ENCODE measurements at places on chromosomes 12 and 14.

GRCh38 chr14:71060825-71061455 is 153.7 kb downstream of the PCNX1 start:
- no peak for DNase-seq

DNA sequence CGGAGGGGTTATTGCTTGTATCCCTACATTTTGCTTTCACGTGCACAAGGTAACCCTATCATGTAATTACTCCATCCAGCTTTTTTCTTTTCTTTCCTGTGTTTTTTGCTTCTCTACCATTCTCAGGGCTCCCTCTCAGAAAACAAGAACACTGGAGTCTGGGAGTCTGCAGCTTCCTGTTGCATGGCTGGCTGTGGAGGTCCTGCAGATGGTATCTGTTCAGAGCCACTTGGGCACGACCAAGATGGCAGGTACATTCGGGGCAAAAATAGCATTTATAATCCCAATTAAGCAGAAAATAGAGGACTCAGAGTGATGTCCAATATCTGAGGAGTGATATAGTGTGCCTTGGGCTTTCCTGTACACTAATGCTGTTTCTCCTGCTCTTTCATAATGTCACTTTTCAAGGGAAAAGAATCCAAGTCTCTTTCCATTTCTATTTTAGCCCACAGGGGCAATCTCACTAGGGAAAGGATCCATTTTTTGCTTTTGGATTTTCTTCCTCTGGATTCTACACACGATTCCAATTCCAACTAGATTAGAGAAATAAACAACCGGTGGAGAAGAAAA is 3.2 kb upstream of the NUMB start:
- DNase-seq, result no peak

DNA sequence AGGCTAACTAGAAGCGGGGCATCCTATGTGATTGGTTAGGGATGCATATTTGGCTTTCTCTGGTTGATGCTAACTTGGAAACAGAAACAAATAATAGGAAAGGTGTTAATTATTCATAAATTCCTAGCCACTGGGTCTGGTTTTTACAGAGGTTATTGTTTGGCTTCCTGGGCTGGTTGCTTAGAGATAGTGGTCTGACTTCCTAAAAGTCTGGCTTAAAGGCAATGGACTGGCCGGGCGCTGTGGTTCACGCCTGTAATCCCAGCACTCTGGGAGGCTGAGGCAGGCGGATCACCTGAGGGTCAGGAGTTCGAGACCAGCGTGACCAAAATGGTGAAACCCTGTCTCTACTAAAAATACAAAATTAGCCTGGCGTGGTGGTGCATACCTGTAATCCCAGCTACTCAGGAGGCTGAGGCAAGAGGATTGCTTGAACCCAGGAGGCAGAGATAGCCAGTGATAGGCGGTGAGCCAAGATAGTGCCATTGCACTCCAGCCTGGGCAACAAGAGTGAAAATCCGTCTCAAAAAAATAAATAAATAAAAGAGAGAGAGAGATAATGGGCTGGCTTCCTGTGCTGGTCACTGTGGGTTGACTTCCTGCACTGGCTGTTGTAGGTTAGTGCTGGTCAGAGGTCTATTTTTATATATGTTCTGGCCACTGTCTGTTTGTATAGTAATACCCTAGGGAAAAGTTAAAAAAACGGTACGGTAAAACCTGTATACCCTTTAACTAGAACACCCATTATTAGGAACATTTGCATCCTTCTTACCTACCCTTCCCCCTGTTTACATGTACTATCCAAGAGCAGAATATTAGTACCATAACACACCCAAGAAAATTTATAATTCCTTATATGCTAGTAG is 24.1 kb downstream of the OR6S1 start:
- DNase-seq, result no peak

DNA sequence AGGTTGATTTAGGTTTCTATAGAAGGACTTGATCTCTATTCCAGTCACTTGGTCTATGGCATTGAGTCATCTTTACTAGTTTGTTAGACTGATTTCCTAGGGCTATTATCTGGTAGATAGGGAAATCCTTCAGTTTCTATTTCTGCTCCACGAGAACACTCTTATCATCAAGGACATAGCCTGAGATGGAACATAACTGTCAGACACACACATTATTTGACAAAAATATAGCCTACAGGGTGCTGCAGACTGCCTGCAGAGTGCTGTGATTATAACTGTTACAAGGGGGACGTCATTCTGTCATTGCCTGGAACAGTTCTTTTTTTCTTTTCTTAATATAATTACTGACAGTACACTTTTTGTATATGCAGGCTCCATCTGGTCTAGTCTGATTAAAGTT is 82.0 kb downstream of the TMEM117 start:
- no peak for DNase-seq

GRCh38 chr12:23893611-23894010 is 55.9 kb downstream of the SOX5 start:
- DNase-seq, result no peak

GRCh38 chr12:92045852-92046251 is 99.8 kb downstream of the BTG1 start:
- no peak for DNase-seq

DNA sequence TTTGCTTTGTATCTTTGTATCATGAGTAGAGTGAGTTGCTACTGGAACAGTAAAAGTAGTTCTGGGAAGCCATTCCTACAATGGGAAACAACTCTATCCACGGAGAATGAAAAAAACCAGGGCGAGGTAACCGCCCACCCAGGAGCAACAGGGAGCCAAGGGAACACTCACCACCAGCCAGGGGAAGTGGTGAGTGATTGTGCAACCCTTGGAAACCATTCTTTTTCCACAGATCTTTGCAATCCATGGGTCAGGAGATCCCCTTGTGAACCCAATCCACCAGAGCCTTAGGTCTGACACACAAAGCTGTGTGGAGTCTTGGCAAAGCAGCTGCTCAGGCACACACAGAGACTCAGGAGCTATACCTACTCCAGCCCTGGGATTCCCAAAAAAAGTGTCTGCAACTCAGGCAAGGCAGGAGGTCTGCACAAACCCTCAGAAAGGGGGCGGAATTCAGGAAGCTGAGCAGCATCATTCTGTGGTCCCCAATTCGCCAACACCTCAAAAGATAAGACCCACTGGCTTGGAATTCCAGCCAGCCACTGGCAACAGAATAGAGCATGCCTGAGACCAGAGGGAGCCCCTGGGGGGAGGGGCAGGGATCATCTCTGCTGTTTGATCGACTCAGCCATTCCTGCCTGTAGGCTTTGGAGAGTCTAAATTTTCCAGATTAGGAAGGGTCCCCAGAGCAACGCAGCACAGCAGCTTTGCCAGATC is 52.1 kb upstream of the PPFIA2 start:
- DNase-seq, result no peak

- peak; percentile 96 for DNase-seq
These were observed 17.4 kb downstream of the FOXN4 start for GRCh38 chr12:109291521-109292341.

DNA sequence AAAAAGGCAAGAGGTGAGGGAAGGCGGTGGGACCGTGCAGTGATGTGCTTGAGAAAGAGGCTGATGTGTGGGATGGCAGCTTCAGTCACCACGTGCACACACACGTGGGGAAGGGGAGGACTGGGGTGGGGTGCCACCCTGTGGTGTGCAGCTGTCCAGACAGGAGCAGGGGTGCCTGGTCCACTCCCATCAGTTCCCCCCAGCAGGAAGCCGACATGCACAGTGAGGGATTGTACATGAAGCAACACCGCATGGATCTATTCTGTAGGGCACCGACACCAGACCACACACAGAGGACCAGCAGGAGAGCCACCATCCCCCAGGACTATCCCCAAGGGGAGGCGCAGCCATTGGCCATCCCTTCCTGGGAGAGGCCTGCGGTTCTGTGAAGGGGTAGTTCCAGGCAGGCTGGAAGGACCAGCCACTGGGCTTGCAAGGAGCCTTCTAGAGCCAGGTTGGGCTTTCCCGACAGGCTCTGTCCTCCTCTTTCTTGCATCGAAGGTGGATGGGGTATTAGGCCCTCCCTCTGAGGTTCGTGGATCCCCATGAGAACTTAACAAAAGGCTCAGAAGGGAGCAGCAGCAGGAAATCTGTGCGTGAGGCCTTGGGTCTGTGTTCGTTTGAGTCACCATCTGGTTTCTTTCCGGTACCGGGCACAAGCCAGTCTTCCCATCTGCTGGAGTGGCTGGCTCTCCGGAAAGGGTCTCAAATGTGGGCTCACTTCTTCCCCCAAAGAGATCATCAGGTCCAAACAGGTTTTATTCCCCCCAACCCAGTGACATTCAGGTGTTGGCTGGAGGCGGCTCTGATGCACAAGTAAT is 59.8 kb downstream of the PLEKHG3 start:
- DNase-seq, result no peak

DNA sequence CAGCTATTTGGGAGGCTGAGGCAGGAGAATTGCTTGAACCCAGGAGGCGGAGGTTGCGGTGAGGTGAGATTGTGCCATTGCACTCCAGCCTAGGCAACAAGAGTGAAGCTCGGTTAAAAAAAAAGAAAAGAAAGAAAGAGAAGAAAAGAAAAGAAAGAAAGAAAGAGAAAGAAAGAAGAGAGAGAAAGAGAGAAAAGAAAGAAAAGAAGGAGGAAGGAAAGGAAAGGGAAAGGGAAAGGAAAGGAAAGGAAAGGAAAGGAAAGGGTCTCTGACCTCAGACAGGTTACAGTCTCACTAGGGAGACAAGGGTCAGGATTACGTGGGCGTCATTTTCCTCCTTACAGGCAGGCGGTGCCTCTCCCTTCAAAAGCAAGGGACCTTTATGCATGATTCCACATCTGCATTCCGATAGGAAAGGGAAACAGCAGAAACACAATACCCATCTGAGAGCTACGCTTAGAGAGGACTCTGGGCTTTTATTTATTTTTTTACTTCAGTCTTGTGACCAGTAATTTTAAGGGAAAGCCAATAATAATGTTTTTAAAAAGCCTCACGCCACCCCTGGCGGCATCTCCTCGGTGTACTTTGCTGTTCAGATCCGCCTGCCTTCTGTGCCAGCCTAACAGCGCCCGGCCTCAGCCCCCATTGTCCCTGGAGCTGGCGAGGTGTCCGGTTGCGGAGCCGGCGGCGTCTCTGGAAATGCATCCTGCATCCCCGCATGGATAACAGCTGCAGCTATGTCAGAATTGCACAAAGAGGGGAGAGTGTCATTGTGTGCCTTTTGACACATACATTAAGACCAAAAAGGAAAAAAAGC is 945 bp upstream of the HIP1R start:
- DNase-seq, result peak; percentile 52

DNA sequence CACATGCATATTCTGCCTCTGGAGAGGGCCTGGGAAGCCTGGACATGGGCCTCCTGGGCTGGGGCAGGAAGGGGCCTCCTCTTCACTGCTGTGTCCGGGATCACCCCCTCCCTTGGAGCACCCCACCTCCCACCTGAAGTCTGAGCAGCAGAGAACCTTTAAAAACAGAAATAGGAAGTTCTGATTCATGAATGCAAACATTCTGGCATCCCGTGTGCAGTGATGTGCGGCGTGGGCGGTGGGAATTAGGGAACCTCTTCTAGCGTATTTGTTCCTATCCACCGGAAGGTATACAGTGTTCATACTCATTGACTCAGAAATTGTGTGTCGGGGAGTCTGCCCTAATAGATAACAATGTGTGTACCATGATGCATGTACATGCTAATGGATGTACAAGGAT is 46.2 kb downstream of the C14orf132 start:
- DNase-seq, result no peak

DNA sequence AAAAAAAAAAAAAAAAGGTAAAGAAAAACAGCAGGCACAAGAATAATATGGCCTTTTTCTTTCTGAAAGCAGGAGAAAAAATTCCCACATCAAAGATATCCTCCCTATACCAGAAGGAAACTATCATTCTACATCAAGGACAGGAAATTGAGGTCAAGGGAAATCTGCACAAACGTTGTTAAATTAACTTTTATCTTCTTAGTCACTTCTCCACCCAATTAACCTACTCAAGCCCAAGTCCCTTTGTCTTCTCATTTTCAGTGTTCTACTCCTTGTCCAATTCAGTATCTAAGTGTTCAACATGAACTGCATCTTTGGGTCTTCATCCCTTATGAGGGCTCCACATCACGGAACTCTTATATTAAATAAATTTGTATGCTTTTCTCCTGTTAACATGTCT is 15.7 kb downstream of the NDUFA12 start:
- DNase-seq, result no peak

- DNase-seq, result no peak
These were observed 107.5 kb downstream of the PHLDA1 start for GRCh38 chr12:75923964-75924666.

Measured in NCI-H2107 (cell line).